CD4-positive, alpha-beta T cell treated with Interleukin-6 at 100 ng/mL for 8 hours (primary cell): ENCODE measurements at places on chromosomes 5 and 9.

GRCh38 chr5:126106029-126106428 lies 317.2 kb upstream of the GRAMD2B start:
- DNase-seq: no peak

DNA sequence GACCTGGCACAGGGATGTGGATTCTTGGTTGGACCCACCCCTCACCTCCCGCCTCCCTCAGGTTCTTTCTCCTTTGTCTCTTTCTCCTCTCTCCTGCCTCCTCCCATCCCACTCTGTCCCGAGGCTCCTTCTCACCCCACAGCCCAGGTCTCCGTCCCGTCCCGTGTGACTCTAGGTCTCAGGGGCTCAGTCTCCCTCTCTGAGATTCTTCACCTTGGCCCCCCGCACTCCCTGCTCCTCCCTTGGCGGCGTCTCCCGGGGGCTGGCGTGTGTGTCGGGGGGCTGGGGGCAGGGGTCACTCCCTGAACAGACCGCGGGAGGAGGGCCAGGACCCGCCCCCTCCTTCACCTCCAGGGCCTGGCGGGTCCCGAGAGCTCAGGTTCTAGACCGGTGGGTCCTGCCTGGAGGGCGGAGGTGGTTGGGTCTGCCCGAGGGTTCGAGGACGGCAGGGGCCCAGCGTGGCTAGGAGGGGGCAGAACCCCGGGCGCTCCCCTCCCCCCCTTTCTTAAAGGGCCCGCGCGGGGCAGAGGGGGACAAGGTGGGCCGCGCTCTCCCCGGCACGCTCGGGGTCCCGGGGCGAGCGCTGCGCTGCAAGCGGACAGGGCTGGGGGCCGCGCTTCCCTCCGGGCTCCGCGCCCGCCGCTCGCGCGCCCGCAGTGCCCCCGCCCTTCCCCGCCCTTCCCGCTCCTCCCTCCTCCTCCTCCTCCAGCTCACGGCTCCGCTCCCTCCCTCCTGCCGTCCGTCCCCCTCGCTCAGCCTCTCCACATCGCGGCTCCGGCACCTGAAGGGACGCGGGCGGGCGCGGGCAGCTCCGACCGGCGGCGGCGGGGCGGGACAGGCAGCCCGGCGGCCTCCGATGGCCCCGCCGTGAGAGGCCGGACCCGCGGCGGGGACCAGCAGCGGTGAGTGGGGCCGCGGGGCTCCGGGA lies at the start of gene PSD2:
Gene PSD2 (plus strand): TSS at position 735 of the 928 bp plus-strand sequence. CDS start 13,633 bp downstream, outside the sequence.
- no peak for DNase-seq

DNA sequence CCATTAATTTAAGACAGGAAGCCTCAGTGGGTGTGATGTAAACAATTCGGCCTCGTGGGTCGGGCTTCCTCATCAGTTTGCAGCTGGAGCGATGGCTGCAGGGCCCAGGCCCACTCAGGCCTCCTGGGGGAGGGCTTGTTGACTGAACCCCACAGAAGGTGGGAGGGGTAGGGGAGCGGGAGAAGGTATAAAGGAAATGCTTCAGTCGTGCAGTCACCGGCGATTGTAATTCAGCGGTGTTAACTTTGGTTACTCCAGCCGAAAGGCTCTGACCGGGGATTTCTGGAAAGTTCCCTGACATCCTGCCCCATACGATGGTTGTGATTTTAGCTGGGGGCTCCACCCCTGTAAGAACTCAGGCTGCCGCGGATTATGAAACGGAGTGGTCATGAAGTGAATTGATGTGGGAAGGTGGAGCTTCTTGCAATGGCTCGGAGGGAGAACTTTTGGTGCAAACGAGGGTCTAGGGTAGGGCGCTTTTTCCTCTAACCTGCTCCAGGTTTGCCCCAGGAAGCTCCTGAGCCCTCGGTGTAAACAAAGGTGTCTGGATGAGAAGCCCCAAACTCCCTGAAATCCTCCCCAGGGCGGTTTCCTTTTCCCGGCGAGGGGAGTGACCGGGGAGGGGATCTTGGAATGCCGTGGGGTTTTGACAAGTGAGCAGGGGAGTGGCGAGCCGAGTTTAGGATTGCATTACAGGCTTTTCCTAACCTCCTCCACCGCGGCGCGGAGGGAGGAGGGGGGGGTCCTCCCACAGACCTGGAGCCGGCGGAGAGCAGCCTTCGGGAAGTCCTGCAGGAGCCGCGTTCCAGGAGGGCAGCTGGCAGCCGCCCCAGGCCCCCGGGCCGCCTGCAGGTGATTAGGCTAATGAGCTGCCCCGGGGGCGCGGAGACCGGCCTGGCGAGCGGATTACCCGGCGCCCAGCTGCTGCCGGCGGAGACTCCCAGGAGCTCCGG lies 215.5 kb downstream of the PDZD2 start:
- DNase-seq: no peak

- no peak for DNase-seq
Measured at GRCh38 chr5:9462109-9462508, 83.8 kb downstream of the SEMA5A start.

DNA sequence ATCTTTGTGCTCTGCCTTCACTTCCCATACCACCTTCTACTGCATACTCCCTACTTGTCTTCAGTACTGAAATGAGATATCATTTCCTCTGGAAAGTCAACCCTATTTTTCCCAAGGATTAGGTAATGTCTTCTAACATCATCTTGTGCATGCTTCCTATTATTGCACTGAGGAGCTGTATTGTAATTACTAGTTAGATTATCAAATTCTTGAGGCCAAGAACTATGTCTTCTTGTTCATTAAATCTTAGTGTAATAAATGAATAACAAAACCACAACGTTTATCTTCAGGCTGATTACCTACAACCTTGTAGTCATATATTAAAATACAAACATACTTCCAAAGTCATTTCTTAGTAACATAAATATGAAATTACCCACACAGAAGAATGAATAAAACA lies 87.9 kb upstream of the POU5F2 start:
- no peak for DNase-seq

DNA sequence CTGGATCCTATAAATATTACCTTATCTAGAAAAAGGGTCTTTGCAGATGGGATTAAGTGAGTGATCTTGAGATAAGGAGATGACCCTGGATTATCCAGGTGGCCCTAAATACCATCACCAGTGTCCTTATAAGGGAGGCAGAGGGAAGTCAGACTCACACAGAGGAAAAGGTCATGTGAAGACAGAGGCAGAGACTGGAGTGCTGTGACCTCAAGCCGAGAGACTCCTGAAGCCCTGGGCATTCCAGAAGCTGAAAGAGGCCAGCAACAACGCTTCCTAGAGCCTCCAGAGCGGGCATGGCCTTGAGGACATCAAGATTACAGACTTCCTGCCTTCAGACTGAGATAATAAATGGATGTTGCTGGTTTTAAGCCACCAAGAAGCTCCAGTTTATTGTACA lies 118.8 kb downstream of the ATPSCKMT start:
- no peak for DNase-seq

DNA sequence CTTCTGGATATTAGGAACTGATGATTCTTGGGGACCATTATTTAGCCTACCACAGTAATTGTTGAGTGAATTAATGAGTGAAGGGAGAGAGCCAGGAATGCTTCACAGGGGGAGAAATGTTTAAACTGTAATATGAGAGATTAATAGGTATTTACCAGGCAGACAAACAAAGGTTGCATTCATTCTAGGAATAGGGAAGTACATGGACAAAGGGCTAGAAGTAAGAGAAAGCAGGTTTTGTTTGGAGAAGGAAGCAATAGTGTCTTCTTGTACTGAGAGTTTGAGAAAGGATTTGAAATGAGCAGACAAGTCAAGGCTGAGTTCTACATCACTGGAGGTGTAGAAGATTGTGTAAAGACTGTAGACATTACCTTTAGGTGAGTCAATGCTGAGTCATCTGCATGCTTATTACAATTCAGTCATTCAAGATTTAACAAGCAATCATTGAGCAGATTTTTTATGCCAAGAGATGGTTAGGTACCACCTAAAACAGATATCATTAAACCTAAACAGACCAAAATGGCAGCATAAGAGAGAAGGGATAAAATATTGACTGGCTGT lies 8.0 kb downstream of the TAF1L start:
- no peak for DNase-seq

- no peak for DNase-seq
Measured at GRCh38 chr5:61824396-61824795, 481.6 kb upstream of the KIF2A start.

DNA sequence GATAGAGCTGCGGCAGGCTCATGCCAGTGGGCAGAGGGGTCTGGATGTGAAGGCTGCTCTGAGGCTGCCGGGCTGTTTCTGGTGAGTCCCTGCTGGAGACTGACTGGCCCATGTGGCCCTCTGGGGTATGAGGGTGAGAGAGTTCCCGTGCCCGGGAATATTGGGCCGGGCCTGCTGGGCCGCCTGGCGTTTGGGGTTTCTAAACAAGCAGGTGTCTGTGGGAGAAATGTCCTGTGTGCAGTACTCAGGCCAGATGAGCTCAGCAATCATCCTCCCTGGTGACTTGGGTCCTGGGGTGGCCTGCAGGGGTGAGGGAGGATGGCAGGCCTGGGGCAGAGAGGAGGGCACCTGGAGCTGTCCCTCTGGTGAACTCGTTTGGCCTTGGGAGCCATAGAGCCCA lies 74.9 kb downstream of the MACROH2A1 start:
- DNase-seq: no peak

DNA sequence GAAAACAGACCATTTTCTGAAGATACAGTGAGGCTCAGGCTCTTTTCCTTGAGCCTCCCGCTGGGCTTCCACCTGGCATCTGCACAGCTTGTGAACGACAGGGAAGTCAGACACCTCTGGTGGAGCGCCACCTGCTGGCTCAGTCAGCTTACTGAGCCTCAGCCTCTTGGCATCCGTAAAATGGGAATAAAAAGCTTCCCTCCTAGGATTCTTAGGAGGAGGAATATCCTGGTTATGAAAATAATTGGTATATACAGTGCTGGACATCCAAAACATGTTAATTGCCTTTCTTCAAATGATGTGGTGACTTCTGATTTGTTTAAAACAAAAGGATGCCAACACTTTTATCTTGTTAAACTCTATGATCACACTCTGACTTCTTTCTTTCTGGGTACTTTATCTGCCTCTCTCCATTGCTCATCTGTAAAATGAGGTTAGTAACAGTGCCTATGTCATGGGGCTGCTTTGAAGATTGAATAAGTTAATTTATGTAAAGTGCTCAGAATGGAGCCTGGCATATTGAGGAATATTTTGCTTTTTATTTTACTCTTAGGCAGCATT lies 67.5 kb downstream of the MAMDC2 start:
- peak; percentile 21 for DNase-seq

DNA sequence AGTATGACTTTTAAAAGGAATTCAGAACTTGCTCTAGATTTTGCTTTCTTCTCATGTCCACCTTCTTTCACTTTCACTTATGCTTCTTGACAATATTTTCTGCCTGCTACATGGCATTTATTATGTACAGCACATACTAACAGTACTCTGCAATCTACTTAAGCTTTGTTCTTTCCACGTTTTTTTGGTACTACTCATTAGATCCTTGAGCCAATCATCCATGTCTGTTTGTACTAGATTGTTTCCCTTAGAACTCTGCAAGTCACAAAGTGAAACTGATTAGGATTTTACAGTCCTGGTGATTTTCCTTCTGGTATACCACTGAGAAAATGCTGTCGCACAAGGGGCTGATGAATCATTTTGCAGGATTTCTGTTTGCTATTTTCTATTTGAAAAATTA lies 78.3 kb downstream of the PARP8 start:
- DNase-seq: no peak

GRCh38 chr5:173321886-173322285 lies 6.3 kb downstream of the STC2 start:
- no peak for DNase-seq

DNA sequence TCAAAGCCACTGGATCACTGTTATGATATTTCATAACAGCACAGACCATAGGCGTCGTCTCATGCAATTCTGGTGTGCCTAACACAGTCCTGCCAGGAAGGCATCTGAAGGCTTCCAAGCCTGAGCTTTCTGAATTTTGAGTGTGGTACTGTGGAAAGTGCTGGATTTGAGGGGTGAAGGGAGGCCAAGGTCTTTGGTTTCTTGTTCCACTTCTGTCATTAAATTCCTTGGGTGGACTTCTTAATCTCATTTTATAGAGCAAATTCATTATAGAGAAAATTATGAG lies 441.3 kb upstream of the PIK3R1 start:
- no peak for DNase-seq

GRCh38 chr9:14006386-14007187 lies 307.4 kb downstream of the NFIB start:
- no peak for DNase-seq

DNA sequence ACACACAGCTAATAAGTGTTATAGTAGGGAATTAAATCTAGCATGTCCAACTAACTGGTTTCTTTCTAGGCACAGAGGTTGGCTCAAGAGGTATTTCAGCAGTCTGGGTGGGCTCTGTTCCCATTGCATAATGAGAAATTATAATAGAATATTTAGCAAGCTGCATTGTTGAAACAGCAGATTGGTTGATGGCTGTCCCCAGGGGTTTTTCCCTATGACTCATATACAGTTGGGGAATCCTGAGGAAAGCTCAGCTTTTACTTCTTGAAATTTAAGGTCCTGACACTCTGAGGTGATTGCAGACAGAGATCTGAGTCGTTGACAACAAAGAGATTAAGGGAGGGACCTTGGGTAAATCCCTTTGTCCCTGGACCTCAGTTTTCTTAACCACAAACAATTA lies 38.3 kb upstream of the TNFSF8 start:
- DNase-seq: no peak

DNA sequence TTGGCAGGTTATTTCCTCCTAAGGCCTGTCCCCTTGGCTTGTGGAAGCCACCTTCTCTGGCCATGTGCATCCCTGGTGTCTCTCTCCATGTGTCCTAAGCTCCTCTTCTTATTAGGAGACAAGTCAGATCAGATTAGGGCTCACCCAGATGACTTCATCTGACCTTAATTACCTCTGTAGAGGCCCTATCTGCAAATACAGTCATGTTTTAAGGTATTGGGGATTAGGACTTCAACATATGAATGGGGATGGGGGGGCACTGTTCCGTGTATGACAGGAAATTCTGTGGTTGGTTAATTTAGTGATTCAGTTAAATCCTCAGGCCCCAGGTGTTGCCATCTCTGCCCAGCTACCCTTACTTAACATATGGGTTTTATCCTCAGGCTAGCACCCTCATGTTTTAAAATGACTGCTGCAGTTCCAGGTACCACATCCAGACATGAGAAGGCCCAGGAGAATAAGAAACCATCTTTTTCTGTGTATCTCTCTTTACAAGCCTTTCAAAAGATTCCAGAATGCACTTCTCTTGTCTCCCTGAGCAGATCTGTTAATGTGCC lies 51.9 kb upstream of the RAI14 start:
- DNase-seq: no peak

DNA sequence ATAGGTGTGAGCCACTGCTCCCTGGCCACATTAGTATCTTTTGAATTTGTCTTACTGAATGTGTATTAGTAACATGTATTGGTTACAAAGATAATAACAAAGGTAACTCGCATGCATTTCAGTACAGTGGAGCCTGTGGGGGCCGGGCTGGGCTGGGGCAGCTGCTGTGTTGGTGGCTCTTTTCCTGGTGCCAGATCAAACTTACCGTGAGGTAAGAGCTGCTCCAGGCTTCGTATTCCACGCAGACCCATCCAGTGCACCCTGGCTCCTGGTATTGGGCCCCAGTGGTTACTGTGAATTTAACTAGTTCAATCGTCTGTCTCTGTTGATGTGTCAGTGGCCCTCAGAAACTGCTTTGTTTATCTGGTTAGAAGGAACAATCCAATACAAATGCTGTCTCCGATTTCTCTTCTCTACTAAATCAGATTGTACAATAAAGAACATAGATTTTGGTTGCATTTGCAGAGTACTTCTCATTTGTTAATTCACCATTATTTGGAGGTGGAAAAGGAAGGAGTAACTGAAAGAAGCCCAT lies 15.6 kb downstream of the PRRC2B start:
- no peak for DNase-seq

- DNase-seq: no peak
Measured at GRCh38 chr5:112419986-112420864, 1.1 kb upstream of the EPB41L4A start.

GRCh38 chr9:133775951-133776905 lies 38.1 kb upstream of the SARDH start:
- no peak for DNase-seq

GRCh38 chr5:147240266-147240985 lies 5.6 kb downstream of the STK32A start:
- DNase-seq: no peak
